ENCODE measurements at places on chromosomes 2 and 18.

- no peak for DNase-seq
These were observed 192.1 kb upstream of the CHST9 start for GRCh38 chr18:27377251-27377650.

DNA sequence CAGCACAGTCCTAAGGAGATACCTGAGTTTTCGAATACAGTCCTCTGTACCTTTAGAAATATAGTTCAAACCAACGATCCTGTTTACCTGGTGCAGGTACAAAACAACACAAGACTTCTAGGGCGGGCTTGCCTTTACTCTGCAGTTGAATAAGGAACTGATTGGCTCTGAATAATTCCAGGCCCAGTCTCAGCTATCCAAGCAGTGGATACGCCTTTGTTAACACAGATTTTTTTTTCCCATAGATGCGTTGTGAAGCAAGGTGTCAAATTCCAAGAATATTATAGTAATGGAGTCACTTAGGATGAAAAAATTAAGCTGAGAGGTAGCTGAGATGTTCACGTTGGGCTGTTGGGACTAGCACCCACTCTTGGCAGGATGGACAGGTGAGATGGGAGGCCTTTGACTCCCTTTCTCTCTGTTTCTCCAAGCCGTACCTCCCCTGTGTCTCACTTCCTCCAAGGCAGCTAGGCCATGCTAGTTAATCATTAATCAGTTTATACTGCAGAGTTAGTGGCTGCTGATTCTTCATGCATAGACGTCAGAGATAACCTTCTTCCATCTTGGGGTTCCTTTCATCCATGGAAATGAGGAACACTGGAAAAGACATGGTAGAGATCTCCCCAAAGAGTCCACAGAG lies 380.8 kb upstream of the ACVR2A start:
- no peak for DNase-seq

- DNase-seq: no peak
These were observed 18.3 kb downstream of the ERBB4 start for GRCh38 chr2:212520340-212520739.

GRCh38 chr18:36672437-36673344 lies 156.1 kb downstream of the TPGS2 start:
- no peak for DNase-seq

DNA sequence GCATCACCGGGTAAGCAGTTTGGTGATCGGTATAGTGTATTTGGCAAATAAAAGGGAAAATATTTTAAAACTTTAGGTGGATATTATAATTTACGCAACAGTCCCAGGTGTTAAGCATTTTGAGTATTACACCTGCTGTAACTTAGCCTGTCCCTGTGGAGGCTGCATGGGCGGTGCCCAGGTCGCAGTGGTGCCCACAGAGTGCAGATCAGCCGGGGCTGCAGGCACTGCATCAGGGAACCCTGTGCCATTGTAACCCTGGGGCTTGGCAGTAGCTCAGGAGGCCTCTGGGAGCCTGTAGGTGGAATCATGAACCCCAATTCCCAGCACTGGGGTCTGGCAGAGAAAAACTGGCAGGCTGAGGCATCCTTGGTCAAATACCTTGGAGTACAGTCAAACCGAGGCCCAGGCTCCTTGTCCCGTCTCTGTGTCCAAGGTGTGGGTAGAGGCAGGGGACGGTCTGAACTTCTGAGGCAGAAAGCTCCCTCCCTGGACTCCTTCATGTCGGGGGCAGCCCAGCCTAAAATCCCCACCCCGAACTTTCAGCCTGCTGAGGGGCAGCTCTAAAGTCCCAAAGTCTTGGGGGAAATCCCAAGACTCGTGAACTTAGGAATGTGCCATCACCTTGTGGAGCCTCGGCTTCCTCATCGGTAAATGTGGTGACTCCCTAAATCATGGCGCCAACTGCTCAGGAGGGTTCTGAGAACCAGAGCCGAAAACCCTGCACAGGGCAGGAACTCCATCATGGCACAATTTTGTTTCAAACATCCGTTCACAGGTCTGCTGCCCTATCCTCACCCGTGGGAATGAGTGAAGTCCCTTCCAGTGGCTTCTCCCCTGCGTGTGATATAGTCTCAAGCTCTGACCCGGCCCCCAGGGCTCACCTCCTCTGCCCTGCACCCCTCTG lies 85.7 kb downstream of the INHBB start:
- no peak for DNase-seq
